ENCODE measurements at places on chromosomes 5 and 9.

DNA sequence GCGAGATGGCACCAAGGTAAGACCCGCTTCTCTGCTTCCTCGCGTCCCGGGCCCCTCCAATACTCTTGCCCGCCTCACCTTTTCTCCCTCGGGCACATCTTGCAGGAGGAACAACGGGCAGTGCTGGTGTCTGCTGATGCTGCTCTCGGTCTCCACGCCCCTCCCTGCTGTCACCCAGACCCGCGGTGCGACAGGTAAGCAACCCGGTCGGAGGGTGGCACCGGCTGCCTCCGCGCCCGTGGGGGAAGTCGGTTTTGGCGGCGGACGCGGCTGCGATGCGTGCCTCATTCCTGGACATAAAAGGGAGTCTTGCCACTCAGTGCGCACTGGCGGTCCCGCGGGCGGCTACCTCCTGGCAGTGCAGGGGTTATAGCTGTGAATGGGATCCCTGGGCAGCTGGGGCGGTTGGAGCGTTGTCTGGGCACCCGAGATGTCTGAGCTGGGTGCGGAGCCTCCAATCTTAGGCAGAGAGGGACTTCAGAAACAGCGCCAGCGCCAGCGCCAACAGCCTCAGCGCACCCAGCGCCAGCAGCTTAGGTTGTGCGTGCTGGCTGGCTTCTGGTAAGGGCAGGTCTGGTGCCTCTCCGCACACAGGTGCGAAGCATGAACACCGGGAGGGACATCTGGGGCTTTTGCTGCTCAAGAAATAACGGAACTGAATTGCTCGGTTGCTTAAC, 488 bp downstream of the COL15A1 start:
- no peak for DNase-seq

GRCh38 chr5:38226091-38226490, 32.3 kb upstream of the EGFLAM start:
- no peak for DNase-seq

DNA sequence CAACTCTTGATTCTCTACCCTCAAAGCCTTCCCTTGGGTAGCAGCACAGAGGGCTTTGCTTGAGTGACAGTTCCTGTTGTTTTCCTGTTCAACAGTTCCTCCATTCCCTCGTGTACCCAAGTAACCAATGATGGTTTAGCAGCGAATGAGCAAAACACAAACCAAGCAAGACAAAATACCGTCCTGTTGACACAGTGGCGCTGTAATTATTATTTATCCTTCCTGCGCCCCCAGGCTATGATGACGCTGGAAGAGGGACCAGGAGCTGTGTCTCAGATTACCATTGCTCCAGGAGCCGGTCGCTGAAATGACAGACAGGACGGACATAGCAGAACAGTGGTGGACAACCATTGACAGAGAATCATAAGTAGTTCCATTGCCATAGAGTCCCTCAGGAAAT, 154.8 kb downstream of the GADD45G start:
- no peak for DNase-seq

DNA sequence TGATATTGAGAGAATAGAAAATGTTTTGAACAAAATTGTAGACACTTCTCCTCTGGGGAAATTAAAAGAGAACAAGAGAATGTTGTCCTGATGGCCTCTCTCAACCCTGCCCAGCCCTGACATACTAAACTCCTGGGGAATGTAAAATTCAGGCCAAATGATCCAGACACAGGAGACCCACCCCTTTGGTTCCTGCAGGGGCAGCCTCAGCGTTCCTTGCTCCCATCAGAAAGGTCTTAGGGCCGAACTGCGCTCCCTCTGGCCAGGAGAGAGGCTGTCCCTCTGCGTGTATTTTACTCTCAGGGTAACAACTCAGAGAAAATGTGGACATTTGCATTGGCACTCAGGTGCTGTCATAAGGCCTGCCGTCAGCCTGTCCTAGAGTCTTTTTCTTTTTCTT, 616.3 kb upstream of the KLF4 start:
- DNase-seq: no peak

DNA sequence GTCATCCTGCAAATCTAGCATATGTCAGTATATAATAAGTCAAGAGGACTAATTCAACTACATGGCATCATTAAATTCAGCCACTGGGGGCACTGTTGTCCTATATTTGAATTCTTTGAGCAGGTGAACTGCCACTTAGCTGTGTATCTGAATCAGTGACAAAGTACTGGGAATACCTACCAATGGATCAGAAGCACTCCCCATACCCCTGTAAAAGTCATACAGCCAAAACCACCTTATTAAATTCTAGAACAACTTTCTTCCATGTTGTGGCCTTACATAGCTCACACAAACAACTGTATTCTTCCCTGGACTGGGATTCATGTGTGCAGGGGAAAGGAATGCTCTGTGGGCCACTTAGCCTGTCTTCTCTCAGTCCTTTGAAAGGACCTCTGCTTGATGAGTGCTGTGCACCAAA, 57.4 kb upstream of the PLPP6 start:
- peak; percentile 55 for DNase-seq

DNA sequence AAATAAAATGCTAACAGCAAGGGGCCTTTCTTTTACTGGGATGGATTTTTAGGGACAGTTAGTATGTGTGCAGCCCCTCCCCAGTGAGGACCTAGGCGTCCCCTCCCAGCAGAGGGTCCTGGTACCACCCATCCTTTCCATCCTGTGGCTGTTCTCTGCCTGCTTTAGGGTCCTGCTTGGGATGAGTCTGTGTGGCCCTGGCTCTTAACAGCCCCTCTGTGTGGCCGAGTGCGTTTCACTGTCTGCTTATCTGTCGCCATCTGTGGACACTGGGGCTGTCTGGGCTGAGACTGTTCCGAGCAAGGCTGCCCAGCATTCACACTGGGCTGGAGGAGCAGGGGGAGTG, 17.0 kb downstream of the WNK2 start:
- no peak for DNase-seq

GRCh38 chr9:130561056-130561455, 18.3 kb upstream of the FUBP3 start:
- no peak for DNase-seq

- no peak for DNase-seq
These were observed 1312.6 kb upstream of the DMAC1 start for GRCh38 chr9:9112001-9112720.
